ENCODE measurements at places on chromosomes 16 and 17.

- DNase-seq = no peak
Observed at GRCh38 chr16:51390877-51391276, 239.8 kb upstream of the SALL1 start.

DNA sequence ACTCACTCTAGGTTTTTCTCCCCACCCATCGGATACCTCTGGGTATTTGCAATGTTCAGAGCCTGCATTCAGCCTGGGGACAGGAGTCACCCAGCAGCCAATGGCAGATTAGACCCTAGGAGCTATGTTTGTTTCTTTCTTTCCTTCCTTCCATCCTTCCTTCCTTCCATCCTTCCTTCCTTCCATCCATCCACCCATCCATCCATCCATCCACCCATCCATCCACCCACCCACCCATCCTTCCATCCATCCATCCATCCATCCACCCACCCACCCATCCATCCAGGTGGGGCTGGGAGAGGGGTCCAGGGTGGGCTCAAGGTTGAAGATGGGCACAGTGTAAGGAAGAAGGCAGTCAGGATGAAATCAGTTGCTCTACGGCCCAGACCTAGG, 39.9 kb downstream of the TIMM22 start:
- DNase-seq = no peak

GRCh38 chr16:81601008-81601428, 156.4 kb downstream of the CMIP start:
- DNase-seq = no peak

DNA sequence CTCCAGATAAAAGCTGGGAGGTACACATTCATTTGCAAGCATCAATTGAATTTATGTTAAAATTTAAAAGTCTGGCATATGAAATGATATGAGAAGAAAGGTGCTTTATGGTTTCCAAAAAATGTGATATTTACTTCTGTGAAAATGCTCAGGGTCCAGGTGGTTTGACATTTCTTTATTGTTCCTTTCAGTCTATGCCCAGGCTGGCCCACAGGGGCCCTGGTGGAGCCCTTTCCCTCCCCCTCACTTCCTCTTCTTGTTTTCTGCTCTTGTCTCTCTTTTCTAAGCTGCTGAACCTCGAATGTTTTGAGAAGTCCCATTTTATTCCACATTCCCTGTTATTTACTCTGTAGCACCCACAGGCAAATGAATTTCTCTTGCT, 127.8 kb downstream of the HS3ST3B1 start:
- DNase-seq = no peak

DNA sequence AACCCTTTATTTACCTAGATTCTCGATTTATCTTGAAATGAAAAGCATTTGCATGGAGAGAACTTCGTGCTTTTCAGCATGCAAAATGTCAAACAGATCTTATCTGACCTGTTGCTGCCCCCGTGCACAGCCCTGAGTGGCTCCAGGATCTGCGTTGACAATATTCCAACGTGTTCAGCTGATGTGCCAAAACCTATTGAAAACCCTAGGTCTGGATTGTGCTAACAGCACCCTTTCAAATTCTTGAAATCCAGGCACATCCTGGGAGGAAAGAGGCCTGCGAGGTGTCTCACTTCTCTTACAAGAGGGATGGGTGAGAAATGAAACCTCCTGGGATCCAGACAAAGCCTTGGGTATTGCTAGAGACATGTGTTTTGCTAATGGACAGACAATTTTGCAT, 231.8 kb downstream of the MAP2K4 start:
- DNase-seq = no peak

- DNase-seq = no peak
Observed at GRCh38 chr16:62272035-62272434, 235.8 kb upstream of the CDH8 start.

- DNase-seq = no peak
Observed at GRCh38 chr16:9199311-9199710, 107.9 kb downstream of the HAPSTR1 start.

DNA sequence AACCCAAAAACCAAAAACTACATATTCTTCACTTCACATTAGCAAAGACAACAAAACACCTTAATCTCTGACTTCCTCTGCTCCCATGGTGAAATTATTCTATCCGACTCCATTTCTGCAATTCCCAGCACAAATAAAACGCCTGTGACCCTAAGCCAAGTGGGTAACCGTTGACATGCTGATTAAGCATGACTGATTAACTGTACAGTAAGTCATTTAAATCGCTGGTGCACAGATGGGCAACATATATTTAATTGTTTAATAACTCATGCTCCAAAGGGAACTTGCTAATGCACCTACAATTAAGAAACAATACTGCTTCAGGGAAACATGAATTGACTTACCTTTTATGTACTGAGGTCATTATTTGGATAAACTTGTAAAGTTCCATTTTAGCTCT, 436.7 kb downstream of the KIF2B start:
- no peak for DNase-seq

DNA sequence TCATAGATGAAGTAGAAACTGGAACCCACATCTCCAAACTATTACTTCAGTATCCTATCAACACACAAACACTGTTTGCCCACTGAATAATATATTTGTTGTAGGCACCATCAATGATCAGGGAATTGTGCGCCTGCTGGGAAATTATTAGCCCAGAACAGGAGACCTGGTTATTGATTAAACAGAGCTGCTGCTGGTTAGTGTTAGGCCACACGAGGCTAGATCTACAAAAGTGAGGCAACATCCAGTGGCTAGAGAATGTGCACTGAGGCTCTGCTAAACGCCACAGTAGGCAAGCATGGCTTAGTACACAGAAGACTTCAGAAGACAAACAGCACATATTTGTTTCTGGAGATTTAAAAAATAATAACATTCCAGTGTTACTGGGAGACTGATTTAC, 11.0 kb downstream of the ABHD15 start:
- no peak for DNase-seq
